Activated CD4-positive, alpha-beta T cell treated with anti-CD3 and anti-CD28 coated beads, Interleukin-2, amount 50 U/mL, for 24 hours (primary cell): ENCODE measurements at places on chromosomes 1 and 21.

DNA sequence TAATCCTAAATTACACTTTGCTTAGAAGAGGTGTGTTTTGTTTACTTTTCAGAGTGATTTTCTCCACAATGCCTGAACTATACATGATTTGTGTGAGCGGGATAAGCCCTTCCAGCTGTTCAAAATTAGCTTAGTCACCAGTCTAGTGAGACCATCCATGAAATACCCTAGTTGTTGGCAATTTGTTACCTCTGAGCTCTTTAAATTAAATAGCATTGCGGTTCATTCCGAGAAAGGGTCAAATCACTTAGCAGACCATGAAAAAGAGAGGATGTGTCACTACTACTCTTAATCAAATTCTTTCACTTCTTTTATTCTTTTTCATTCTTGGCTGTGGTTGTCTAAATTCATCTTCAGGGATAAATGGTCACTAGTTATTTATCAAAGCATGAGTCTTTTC, 11.9 kb upstream of the VAV3 start:
- no peak for DNase-seq

- DNase-seq: no peak
Observed at GRCh38 chr1:246427611-246428010, 79.5 kb downstream of the SMYD3 start.

DNA sequence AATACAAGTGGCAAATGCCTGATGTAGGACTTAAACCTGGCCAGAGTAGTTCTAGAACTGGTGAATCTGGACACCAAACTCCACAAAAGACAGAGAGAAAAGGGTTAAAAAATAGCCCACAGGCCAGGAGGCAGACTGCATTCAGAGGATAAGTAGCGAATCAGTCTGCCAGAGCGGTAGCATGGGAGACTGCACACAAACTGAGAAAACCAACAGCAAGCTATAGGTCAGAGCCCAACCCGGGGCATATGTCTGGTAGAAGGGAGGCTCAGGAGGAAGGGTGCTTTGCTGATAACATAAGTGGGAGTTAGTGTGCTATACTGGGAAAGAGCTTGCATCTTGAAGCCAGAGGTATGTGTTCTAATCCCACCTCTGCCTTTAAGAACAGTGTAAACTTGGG, 4.0 kb downstream of the LRRC53 start:
- no peak for DNase-seq

DNA sequence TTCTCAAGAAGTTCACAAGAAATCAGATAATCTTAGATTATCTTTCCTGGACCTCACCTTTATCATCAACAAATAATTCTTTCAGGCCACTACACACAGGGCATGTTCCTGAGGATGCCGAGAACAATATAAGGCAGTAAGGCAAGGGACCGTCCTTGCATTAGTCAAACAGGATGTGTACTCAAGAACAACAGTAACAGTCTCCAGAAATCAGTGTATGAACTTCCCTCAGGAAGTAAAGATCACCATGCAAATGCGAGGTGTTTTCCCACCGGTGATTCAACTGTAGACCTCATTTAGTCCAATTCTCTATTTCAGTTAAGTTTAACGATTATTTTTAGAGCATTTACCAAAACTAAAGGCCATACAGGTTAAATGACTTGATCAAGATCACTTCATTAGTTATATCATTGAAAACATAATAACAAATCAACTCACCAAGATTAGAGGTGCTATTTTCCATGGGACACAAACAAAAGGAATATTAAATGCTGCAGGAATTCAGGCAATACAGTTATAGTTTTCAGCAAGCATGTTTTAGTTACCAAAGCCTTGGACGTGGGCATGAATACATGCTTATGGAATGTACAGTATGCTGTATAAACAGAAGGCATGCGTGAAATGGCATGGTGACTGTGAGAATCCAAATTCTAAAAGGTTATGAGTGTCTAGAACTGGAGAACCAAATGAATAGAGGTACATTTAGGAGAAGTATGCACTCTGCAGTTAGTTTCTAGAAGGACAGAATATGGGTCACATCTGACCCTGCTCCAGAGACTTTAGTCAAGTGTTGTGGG, 145.2 kb downstream of the TNR start:
- no peak for DNase-seq

- DNase-seq: no peak
Observed at GRCh38 chr1:85450832-85451231, 14.1 kb downstream of the DDAH1 start.

DNA sequence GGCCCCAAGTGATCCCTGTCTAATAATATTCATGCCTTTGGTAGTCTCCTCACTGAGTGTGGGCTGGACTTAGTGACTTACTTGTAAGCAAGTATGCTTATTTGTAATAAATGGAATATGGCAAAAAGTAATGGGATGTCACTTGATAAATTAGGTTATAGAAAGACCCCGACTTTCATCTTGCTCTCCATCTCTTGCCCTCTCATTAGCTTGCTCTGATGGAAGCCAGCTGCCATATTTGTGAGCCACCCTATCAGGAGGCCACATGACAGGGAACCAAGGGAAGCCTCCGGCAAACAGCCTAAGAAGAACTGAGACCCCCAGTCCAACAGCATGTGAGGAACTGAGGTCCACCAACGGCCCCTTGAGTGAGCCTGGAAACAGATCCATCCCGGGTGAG, 107.0 kb downstream of the DAB1 start:
- DNase-seq: no peak

DNA sequence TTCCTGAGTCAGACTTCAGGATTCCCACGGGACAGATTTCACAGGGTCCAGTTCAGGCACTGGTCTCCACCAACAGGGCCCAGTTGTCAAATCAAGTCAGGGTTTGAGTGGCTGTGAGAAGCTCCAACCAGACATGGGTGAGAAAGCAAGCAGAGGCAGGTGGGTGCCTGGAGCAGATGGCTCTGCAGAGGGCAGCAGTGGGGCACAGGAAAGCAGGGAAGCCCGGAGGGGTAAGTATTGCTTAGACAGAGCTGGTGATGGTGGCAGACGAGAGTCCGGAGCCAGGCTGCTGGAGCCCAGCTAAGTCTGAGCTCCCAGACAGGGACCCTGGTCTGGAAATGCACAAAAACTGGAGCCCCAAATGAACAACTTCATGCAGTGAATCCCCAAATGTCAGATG, 40.4 kb downstream of the RIMS3 start:
- no peak for DNase-seq

DNA sequence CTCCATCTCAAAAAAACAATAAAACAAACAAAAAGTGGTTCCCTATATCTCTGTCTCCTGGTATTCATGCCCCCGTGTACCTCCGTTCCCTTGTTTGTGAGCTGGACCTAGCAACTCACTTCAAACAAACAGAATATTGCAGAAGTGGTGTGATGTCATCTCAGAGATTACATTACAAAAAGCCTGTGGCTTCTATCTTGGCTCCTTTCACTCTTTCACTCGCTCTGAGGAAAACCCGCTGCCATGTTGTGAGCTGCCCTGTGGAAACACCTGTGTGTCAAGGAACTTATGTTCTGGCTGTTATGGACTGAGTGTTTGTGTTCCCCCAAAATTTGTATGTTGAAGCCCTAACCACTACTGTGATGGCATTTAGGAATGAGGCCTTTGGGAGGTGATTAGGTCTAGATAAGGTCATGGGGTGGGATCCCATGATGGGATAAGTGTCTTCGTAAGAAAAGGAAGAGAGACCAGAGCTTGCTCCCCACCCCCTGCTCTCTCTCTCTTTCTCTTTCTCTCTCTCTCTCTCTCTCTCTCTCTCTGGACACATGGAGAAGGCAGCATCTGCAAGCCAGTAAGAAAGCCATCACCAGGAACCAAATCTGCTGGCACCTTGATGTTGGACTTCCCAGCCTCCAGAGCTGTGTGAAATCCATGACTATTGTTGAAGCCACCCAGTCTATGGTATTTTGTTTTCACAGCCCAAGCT, 7.4 kb upstream of the HYI start:
- no peak for DNase-seq

GRCh38 chr1:196960854-196961253, 16.5 kb upstream of the CFHR5 start:
- DNase-seq: no peak

DNA sequence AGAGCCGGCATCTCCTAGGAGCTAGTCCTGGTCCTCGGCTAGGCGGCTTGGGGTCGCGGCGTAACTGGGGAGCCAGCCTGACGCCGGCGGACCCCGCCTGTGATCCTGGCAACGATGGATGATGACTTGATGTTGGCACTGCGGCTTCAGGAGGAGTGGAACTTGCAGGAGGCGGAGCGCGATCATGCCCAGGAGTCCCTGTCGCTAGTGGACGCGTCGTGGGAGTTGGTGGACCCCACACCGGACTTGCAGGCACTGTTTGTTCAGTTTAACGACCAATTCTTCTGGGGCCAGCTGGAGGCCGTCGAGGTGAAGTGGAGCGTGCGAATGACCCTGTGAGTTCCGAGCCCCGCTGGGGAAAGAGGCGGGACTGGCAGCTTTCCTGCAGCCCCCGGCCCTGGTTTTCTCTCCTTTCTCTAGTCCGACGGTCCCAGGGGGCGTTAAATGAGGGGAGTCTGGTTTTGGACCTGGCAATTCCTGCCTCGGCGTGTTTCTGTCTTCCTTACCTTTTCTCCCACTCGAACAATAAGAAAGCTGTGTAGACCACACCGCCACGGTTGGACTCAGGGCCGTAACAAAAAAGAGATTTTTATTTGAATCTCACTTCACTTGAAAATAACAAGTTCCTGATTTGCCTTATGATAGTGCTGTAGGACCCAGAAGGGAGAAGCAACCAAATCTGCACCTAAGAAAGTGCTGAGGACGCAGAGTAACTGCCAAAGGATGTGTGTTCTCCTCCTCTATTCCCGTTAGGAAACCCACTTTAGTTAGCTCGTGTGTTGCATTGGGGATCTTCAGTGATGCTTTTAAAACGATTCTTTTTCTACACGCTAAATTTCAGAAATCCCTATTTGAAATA, at the start of gene SPRTN:
Gene SPRTN, plus strand, starts transcription at position 24 of the 859 bp plus-strand sequence. Its CDS starts 91 bp downstream, at position 115.
- DNase-seq: no peak

- no peak for DNase-seq
Observed at GRCh38 chr1:211553549-211553948, 25.4 kb downstream of the SLC30A1 start.

DNA sequence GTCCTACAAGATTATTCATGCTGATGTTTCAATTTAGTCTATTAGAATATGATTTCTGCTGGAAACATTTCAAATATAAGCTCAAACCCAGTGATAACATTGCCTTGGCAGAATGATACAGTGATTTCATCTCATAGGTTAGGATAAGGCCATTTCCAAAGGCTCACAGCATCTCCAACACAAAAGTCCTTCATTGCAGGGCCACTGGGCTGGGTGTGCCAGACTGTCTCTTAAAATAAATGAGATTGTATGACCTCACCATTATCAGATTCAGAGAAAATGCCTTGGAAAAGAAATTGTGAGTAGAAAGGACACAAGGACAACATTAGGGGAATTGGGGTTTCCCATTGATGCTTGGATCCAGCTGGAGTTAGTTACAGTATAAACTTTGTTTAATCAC, 30.4 kb downstream of the NGF start:
- DNase-seq: no peak

DNA sequence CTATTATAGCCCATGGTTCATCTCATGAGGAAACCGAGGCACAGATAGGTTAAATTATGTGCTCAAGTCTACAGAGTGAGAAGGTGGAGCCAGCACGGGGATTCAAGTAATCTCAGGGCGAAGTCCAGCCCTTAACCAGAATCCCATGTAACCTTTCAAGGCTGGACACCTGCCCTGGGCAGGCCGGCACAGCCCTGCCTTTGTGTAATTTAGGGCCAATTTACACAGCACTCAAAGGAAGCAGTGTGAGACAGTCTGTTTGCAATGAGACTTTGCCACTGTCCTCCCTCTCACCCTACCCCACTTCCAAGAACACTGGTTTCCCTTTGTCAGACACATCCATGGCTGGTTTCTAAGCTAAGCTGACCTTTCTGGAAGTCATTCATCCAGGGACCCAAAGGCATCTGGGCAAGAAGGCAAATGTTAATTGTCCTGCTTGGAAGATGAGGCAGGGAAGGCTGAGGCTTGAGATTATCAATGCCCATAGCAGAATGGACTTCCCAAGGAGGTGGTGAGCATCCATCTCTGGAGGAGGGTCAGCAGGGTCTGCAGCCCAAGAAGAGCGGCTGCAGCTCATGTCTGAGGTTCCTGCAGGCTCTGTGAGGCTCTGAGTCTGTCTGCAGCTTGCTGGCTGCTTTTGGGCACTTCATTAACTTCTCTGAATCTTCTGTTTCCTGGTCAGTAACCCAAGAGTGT, 159.2 kb downstream of the TRABD2B start:
- no peak for DNase-seq

- no peak for DNase-seq
Observed at GRCh38 chr1:235342471-235342870, 14.1 kb downstream of the GGPS1 start.

GRCh38 chr1:223033658-223034057, 109.4 kb downstream of the TLR5 start:
- no peak for DNase-seq

DNA sequence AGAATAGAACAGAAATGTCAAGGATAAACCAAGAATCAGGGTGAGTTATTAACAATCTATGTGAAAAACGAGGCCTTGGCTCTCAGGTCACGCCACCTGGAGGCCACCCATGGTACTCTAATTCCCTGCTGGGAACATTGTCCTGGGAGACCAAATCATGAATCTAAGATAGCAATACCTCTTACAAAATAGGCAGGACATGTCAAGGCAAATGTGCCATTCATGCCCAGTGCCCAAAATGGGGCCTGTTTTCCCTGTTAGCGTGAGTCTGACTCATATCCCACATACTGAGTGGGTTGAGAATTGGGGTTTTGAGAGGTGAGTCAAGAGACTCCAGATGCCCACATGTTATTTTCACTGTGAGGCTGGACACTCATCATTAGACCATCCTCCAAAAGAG, 380.8 kb downstream of the HHIPL2 start:
- no peak for DNase-seq

DNA sequence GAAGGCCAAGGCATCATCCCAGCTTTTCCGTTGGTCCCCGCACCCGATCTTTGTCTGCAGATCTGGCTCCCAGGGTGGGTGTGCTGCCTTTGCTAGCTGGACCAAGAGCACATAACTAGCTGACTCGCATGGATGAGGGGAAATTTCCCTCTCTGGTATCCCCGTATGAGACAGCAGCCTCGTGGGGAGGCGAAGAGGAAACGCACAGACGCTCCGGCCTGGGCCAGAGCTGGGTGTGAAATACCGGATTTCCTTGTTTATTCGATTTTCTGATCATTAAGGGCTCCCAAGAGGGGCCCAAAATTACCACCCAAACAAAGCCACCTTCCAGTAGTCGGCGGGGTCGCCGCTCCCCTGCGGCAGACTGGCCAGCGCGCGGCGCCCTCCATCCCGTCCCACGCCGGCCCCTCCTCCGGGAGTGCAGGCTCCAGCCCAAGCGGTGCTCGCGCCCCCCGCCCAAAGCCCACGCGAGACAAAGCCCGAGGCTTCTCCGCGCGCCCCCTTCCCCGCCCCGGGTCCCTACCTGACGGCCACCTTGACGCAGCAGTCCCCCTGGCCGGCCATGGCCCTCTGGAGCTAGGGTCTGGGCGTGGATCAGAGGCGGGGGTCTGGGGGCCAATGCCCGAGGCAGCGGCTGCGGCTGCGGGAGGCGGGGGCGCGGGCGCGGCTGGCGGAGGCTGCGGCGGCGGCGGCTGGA, 546 bp downstream of the KIF21B start:
- no peak for DNase-seq
